ENCODE measurements at places on chromosomes 11 and 22.

GRCh38 chr11:105392556-105392955, 217.3 kb upstream of the GRIA4 start:
- DNase-seq: no peak

GRCh38 chr22:42780070-42780540, 59.4 kb upstream of the A4GALT start:
- peak; percentile 70 for DNase-seq

GRCh38 chr11:130623670-130624668, 175.5 kb downstream of the ADAMTS15 start:
- no peak for DNase-seq

GRCh38 chr11:71949034-71949433, 20.2 kb downstream of the RNF121 start:
- no peak for DNase-seq

- no peak for DNase-seq
Observed at GRCh38 chr11:32224580-32224979, 133.7 kb downstream of the RCN1 start.

DNA sequence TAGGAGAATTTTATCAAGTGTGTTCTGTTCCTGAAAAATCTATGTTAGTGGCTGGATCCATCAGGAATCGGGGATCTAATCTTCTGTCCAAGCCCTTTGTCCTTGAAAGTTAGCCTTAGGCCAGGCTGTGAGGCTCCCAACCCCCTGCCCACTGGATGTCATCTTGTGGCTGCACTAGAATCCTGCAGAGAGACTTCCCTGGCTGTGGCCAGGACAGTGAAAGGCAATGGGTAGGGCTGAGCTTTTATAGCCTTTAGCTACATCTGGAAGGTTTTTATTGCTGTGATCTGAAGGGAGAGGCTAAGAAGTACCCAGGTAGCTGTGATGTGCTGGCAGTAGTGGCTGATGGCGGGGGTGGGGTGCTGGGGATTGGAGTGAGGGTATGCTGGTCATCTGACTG, 2.1 kb downstream of the OAF start:
- DNase-seq: no peak

GRCh38 chr11:110272919-110273318, 23.5 kb downstream of the RDX start:
- DNase-seq: no peak

DNA sequence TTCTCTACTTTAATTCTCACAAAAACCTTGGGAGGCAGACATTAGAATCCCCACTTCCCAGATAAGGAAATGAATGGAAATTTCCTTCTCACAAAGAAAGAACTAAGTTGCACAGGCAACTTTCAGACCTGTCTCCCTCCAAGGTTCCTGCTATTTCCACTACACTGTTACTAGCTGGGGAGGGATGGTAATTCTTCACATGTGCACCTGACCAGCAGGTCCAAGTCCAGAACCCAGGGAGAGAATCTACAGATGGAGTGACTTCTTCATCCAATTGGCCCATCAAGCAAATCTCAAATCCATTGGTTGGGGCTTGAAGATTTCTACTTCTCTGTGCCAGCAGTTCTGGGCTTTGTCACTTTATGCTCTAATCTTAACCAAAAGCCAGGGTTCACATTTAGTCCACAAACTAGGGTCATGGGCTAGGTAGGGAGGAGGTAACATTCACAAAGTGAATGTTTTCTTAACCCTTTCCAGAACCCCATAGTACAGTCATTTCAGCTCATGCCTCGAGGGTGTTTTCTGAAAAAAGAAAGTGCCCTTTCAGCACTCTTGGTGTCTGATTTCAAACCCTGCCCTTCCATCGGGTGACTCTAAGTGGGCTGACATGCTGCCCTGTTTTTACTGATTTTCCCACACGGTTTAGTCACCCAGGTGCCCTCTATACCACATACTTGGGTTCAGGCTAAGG, 2.7 kb downstream of the POU2AF1 start:
- no peak for DNase-seq

DNA sequence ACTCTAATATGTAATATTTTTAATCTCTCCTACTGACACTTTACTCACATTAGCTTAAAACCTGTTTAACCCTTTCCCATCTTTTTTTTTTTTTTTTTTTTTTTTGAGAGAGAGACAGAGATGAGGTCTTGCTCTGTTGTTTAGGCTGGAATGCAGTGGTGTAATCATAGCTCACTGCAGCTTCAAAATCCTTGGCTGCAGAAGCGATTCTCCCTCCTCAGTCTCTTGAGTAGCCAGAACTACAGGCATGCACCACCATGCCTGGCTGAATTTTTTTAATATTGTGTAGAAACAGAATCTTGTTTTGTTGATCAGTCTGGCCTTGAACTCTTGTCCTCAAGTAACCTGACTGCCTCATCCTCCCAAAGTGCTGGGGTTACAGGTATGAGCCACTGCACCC, 37.3 kb downstream of the PAMR1 start:
- DNase-seq: no peak

DNA sequence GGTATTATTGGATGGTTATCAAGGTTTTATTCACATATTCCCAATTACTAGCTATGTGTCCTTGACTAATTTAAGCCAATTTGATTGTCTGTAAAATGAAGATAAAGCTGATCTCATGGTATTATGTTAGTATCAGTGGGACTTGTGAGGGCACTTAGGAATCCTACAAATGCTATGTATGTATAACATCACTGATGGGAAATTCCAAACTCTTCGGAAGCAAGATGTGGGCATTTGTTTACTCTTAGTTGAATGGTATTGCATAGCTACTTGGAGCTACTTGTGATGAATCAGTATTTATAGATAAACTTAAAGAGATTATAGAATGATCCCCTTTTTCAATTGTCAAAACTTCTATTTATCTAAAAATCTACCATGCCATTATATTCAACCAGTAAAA, 239.9 kb downstream of the CNTN5 start:
- DNase-seq: no peak

DNA sequence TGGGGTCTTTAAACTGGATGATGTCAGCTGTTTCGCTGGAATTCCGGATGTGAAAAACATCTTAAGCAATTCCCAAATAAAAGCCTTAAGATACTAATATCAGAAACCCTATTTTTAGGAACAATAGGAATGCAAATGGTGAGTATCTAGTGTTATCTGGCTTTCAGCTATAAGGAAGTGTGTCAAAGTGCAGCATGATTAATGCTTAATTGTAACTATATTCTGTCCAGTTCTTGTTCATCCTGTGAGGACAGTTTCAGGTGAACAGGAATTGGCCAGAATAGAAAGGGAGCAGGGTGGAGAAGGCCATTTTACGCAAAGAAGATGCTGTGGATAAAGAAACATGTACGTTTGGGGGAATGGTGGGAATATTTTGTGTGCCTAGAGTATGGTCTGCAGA, 108.2 kb downstream of the RASSF10 start:
- DNase-seq: no peak

DNA sequence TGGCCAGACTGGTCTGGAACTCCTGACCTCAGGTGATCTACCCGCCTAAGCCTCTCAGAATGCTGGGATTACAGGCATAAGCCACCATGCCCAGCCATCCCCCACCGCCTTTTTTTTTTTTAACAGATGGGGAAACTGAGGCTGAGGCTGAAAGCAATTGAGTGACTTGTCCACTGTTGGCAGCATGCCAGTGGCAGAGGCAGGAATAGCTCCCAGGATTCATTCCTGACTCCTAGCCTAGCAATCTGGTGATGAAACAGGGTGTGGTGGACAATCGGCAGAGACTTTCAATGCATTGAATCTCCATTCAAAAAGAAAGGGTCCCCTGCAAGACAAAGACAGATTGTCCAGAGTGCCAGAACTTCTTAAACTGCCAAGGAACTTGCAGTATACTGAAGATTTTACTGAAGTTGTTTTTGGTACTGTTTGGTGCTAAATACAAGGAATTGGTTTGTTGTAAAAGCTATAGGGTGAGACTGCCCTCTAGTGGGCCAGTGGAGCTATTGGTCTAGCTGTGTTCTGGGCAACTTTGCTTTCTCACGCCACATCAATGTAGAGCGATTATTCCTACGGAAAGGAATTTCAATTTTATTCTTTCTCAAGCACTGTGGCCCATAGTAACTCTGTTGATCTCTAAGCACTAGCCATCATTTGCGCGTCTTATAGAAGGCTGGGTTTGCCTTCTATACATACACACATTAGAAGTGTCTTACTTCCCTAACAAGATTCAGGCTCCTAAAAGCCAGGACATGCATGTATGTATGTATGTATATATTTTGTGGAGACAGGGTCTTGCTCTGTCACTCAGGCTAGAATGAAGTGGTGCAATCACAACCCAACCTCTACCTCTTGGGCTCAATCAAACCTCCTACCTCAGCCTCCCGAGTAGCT, 21.0 kb downstream of the C22orf31 start:
- peak; percentile 71 for DNase-seq

DNA sequence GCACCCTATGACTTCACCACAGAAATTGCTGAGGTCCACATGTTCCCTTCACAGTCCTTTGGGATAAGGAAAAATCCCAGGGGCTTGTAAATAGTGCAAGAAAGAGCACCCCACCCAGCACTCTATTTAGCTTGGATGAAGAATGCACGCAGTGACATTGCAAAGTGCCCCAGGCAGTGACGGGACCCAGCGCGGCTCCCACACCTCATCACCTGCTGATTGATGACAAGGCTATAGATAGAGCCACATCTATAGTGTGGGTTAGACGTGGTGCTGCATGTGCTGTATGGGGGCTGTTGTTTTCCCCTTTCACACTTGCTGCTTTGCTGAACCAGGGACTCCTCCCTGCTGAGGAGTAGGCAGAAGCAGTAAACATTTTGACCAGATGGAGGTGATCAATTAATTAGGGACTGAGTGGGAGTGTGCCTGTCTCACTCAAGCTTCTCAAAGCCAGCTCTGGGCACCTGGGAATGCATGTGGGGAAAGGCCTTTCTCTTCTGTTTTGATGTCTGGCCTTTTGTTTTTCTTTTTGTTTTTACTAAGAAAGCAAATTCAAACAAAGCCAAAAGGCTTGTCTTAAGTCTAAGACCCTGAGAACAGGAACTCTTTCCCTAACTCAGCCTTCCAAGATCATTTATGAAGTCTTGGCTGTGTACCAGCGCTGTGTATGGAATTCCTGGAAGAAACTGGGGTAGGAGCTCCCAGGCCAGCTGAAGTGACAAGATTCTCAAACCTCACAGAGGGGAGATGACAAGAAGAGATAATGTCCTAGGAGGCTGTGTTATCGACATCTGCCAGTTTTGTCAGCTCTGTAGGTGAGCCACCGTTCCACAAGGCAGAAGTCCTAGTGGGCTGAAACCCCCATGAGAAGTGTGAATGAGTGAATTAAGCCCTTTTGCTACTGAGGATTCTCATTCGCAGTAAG, 219.7 kb downstream of the BARX2 start:
- no peak for DNase-seq

GRCh38 chr11:92180664-92181251, 43.9 kb upstream of the FAT3 start:
- DNase-seq: no peak

DNA sequence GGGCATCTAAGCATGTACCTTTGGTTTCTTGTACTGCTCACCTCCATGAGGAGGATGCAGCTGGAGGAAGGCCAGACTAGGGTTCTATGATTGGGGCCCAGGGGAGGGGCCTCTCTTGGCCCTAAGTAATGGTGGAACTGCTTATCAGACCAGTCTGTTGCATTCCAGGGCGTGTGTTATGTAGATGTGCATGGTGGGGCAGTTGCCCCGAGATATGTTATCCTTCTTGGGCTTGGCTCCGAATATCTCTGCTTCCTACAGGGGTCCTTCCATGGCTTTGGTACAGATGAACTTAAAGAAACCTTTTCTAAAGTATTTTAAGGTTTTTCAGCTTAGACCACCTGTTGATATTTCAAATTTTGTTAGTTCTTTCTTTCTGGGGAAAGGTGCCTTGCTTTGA, 126.0 kb downstream of the SWAP70 start:
- no peak for DNase-seq

DNA sequence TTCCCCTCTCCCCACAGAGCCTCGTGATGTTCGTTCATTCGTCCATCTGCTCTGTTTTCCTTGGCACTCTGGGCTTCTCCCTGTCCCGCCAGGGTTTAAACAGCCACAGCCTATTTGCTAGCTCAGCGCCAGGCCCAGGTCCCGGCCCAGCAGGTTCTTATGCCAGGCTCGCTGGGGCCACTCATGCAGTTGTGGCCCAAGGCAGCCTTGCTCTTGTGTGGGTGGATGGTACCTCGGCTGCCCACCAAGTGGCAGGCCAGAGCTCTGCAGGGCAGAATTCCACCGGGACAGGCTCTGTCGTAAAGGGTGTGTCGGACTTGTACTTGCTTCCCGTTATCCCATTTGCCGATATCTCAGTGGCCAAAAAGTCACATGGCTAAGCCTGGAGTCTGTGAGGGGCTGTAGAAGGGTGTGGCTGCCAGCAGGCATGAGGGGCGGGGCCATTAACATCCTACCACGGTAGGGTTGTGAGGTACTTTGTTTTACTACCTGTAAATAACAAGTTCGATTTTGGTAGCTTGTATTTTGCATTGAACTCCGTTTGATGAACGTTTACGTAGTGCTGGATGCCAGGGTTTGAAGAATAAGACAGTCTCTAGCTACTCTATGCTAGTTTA, 7.9 kb downstream of the FAM118A start:
- DNase-seq: no peak

GRCh38 chr11:1395773-1396374, 6.1 kb downstream of the BRSK2 start:
- no peak for DNase-seq

DNA sequence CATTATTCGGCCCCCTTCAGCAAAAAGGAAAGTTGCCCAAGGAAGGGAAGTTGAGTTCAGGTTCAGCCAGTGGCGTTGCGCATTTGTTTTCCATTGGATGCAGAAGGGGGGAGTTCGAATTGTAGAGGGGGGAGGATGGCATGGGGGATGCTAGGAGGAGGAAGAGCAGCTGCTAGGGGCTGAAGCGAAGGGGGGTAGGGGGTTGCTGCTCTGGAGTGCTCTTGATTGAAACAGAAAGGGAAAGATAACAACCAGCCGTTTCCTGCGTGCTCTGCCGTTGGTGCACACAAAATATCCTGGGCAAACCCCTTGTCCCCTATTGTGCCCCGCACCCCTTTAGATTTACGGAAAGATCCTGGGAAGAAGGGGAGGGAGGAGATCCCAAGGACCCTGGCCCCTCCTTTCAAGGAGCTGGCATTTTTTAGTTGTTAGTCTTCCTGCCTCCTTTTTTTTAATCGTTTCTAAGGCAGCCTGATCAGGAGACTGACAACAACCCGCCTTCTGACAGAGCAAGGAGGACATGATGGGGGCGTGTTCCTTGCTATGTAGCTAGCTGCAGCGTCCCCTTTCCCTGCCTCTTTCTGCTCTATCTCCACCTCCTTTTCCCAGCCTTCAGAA, 2.1 kb downstream of the KMT2A start:
- peak; percentile 51 for DNase-seq

GRCh38 chr11:67373648-67374570, 511 bp upstream of the CLCF1 start:
- peak; percentile 82 for DNase-seq

GRCh38 chr22:44361391-44362126, 48.8 kb upstream of the SHISAL1 start:
- DNase-seq: no peak

GRCh38 chr11:17653611-17654010, 65.8 kb upstream of the MYOD1 start:
- DNase-seq: no peak

DNA sequence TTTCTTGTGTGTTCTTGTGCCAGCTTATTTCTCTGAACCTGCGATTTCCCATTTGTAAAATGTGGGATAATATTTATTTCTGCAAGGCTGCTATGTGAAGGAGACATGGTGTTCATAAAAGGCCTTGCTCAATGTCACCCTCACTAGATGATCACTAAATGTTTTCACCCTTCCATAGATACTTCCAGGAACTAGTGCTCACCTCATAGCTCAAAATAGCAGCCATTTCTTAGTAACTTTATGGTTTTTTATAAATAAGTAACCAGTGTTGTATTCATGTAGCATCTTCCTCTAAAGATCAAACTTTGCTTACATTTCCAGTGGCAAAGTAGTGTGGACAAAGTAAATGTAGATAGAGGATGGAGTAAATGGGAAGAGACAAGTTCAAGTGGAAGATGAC, 23.8 kb downstream of the SYTL2 start:
- DNase-seq: no peak
